ENCODE measurements at places on chromosomes 7 and 10.

DNA sequence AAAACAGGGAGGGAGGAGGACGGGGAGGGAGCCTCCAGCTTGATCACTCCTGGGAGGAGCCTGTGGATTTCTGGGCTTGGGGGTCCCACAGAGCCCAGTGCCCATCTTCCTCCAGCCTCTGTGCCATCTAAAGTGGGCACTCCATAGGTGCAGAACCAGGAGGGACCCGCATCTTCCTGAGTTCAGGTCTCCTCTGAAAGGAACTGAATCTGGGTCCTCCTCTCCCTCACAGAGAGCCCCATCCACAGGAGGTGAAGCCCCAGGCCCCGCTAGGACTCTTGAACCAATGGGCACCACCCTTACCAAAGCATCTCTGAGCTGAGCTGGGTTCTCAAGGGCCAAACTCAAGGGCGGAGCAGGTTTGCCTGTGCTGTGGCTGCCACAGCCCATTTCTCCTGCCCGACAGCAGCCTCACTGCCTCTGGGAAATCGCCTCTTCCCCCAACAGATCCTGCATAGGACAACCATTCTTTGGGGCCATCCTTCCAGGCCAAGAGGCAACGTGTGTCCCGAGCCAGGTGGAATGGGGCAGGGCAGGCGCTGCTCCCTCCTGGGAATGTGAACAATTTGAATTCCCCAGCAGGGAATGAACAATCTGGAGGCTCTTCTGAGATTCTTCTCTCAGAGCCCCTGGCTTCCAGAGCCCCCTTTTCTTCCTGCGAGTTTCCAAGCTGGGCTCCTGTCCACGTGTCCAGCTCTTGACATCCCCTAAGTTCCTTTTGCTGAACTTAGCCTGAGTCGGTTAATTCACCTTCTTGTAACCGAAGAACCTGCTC, 411.0 kb upstream of the FOXK1 start:
- no peak for DNase-seq

DNA sequence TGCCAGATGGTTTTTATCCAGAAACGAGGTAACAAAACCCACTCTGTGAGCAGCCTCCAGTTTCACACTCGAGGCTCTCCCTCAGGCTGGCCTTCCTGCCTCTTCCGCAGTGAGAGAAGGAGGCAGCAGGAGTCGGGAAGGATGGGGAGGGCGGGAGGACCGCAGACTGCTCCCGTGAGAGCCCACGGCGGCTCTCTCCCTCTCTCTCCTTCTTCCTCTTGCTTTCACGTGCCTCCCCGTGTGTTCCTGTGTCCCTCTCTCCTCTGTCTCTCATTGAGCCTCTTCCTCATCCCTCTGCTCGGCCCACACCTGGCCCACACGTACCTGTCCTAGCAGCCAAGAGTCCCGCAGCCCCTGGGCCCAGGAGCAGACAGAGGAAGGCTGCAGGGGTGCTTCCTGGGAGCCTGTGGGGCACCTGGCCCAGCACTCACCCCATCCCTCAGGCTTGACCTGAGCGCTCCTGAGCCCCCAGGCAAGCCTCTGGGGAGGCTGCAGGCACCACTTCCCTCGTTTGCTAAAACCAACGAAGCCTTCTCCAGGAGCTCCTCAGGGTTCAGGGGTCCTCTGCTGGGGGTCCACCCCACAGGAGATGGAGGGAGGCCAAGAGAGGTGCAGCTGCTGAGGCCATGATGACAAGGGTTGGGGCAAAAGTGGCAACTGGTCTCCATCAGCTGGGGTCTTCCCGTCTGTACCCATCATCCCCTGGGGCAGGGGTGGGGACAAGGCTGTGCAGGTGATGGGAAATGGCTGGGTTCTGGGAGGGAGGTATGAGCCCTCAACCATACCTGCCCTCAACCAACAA, 13.6 kb downstream of the SPOCK2 start:
- DNase-seq, result no peak

GRCh38 chr10:120318862-120319261, 138.2 kb upstream of the PLPP4 start:
- no peak for DNase-seq

DNA sequence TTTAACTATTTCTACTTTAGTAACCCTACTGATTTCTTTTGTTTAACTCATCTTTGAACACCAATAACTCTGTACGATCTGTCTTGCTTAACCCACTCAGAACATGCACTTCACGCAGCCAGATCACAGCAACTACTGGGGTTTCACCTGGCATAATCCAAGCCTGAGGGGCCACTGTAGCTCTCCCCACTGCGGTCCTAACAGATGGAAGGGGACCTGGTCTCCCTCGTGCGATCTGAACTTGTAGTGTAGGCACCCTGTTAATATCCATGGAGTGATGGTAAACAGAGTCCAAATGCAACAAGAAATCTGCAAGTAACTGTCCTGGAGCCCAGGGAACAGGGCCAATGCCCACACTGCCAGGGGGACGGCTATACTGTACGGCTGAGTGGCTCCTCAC, 45.5 kb downstream of the INSIG1 start:
- no peak for DNase-seq

DNA sequence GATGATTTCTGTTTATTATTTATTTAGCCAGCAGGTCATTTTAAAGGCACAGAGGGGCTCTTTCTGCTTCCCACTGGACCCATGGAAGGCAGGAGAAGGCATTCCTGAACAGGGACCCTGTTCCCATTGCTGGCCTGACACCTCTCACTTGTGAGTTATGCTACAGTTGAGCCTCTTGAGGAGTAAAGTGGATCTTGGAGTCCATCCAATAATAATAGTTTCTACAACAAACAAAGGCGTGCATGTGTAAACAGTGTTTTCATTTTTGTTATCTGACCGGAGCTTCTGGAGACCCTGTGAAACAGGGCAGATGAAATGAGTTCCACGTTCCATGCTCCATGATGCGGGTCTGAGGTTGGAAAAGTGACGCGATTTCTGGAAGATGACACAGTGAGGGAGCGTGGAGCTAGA, 127.3 kb upstream of the HABP2 start:
- DNase-seq, result no peak

GRCh38 chr7:33262476-33262875, 133.1 kb downstream of the BBS9 start:
- no peak for DNase-seq

GRCh38 chr10:482848-483247, 206.6 kb downstream of the DIP2C start:
- DNase-seq, result no peak

DNA sequence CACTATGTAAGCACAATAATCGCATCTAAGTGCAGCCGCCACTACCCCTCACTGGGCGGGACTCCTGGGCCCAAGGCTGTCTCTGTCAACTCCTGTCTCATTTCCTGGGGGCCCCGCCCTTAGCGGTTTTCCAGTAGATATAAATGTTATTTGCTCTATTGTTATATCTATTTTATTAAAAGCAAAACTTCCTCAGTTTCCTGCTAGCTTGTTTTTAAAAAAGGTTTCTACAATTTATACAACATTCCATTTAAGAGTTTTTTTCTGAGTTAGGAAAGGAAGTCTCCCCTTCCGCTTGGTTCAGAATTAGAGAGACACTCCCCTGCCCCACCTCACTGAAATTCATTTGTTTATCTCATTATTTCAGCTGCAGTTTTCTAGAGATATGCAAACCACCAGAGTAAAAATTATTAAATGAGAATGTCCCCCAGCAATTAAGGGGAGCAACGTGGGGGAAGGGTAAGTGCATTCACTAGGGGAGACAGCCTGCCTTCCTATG, 82.7 kb downstream of the RAMP3 start:
- DNase-seq, result no peak

DNA sequence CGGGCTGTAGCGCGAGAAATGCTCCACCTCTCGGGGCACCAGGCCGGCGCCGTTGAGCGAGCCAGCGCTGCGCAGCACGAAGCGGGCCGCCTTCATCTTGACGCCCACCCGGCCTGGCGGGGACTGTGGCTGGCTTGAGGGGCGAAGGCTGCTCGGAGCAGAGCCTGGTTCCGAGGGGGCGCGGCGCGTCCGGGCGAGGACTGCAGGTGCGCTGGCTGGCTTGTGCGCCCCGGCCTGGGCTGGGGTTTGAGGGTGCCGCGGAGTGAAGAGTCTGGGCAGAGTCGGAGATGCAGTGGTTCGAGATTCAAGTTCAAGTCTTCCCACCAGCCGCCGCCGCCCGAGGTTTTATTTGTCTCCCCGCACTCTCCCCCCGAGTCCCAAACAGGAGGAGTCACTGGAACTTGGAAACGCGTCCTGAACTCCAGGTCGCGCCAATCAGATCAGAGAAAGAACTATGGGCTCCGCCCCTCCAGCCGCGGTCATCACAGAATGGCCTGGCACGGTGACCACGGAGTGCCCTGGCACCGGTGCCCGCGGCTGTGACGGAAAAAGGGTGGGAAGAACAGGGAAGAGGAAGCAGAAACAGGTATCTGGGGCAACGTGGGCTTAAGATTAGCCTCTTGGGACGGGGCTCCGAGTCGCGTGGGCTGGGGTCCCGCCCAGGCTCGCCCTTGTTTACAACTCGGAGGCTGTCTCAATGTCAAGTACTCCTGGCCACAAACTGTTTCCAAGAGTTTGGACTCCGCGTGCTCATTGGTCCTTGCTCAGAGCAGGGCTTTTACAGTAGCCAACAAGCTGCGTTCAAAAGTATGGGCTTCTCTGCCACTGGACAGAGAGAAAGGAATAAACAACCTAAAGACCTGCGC, at the start of gene PDK4:
TSS of gene PDK4 (minus strand) at position 319 of the 866 bp plus-strand sequence. CDS start at position 96, 223 bp downstream.
- DNase-seq, result no peak

DNA sequence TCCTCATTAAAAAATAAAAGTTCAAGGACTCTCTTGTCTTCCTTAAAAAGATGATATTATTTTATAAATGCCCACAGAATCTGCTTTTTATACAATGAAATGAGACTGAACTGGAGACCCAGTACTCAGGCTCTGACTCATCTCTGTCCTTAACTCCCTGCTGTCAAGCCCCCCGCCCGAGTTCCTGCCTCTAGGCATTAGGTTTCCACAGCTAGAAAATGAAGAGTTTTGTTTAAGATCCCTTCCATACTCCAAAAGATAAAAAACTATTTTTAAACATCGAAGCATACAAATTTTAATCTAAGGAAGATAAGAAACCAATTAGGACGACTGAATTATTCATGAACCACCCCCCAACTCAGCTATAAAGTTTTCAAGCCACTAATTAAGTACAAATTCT, 97.7 kb upstream of the FEZF1 start:
- DNase-seq, result no peak

- no peak for DNase-seq
These were observed 3.2 kb upstream of the COX19 start for GRCh38 chr7:978416-979091.

GRCh38 chr10:43136995-43137716, 1.1 kb upstream of the CSGALNACT2 start:
- DNase-seq, result no peak

DNA sequence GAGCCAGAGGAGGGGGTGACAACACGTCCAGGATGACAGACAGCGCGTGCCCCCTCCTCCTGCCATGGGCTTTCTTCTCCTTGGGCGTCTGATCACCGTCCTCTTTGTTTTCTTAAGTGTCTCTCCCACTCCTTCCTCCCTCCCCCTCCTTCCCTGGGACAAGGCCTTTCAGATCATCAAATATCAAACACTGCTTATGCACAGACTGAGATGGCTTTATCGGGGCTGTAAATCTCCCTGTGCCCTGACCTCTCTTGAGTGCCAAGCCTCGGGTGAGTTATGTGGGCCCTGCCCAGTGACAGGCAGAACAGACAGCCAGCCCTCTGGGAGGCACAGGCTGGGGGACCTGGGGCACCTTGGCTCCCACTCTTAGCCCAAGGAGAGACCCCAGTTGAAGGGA, 116.4 kb downstream of the C10orf105 start:
- no peak for DNase-seq

- DNase-seq, result no peak
These were observed 221.4 kb downstream of the GATA3 start for GRCh38 chr10:8275911-8276310.

DNA sequence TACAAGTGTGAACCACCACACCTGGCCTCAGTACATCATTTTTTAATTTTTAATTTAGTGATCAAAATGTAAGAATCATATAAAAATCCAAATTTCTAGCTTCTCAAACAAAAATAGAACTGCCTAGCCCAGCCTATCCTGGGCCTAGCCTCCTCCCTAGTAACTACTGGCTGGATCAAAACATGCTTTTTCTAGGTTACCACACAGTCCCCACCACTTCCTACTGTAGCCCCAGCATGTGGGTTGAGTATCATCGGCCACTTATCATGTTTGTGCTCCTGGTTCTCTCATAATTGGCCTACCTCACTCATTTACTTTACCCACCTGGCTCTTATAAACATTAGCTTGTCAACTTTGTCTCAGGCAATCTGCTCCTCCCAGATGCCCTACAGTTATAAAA, 52.9 kb downstream of the DNAJC12 start:
- DNase-seq, result no peak

DNA sequence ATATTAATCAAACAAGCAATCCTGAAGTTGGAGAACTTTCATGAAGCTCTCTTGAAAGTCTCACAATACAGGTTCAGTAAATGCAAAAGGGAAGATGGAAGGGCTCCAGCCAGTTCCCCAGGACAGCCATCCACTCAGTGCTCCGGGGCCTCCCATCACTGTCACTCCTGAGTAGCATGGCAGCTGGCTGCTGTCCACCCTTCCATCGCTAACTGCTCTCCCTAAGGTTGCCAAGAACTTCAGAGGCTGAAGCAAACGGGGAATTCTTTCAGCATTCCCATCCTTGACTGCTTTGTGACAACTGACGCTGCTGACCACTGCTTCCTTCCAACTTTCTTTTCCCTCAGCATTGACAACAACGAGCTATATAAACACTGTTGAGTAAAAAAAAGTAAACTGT, 69.1 kb downstream of the VPS41 start:
- no peak for DNase-seq

- DNase-seq, result no peak
These were observed 42.0 kb downstream of the GOLGA7B start for GRCh38 chr10:97891497-97892167.

DNA sequence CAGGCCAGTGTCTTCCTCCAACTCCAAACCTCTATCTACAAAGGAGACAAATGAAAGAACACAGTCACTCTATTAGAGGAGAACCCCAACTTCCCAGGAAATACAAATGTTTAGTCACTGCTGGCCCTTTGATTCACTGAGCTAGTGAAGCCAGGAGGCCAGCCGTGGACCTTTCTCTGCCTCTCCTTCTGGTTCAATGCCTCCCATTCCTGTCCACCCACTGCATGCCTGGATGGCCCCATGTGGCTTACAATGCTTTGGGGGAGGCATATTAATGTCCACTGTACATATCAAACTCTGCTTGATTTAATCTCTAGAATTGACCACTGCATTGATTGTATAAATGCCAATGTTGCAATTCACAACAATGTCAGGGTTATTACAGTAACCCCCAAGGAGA, 687.3 kb downstream of the KCNMA1 start:
- no peak for DNase-seq

- DNase-seq, result no peak
These were observed 83.6 kb downstream of the FANK1 start for GRCh38 chr10:125979976-125980375.

GRCh38 chr10:94315024-94315451, 47.7 kb downstream of the NOC3L start:
- DNase-seq, result no peak

- DNase-seq, result no peak
These were observed 15.3 kb downstream of the PTTG1IP2 start for GRCh38 chr7:90484706-90485105.

GRCh38 chr10:106942035-106942662, 222.4 kb downstream of the SORCS1 start:
- no peak for DNase-seq
